Fibroblast of skin of right quadriceps (primary cell): ENCODE measurements at places on chromosomes 5 and 9.

DNA sequence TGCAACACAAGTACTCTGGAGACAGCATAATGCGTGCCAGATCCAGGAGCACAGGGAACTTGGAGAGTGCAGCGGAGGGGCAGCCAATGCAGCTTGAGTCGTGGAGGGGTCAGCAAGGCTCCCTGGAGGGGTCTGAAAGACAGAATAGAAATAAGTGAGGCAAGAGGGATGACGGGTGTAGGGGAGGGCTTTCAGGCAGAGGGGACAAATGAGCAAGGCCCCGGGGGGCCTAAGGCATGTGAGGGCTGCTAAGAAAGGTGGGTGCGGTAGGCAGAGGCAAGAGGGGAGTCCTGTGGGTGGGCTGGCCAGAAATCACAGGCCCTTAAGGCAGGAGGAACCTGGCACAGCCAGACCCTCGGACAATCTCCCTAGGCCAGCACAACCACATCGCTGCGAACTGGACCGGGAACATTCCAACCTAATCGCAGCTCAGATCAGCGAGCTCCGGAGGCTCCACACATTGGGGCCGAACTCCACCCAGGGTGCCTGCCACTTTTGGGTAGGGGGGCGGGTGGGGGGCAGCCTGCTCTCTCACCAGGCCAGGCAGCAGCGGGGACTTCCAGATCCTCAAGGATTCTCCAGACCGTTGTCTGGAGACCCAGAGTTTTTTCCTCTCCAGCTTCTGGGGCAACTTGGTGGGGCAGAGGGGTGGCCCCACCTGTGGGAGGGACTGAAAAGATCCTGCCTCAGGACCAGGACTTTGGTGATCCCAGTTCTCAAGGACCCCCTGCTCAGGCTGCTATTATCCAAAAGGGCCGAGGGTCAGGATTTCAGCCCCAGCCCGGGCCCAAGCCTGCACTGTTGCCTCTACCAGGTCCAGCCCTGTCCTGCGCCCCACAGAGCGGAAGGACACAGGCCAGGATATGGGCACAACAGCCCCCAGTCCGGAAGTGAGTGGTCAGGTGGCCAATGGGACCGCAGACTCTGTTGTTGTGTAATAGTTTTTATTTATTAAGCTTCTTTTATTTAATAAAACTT lies 22.7 kb upstream of the CYSTM1 start:
- no peak for DNase-seq

DNA sequence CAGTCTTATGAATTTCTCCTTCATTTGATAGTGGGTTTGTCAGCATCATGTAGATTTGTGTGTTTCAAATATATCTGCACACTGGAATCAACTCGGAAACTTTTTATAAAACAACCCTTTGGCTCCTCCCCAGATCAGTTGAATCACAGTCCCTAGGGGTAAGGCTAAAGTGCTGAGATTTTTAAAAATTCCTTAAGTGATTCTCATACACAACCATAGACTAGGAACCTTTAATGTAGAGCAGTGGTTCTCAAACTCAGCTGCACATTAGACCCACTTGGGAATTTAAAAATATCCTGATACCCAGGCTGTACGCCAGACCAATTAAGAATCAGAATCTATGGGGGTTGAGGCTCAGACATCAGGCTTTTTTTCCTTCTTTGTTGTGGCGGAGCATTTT lies 17.5 kb upstream of the JAK2 start:
- DNase-seq = peak; percentile 79

GRCh38 chr9:112049811-112050516 lies 125.1 kb downstream of the SUSD1 start:
- peak; percentile 62 for DNase-seq

DNA sequence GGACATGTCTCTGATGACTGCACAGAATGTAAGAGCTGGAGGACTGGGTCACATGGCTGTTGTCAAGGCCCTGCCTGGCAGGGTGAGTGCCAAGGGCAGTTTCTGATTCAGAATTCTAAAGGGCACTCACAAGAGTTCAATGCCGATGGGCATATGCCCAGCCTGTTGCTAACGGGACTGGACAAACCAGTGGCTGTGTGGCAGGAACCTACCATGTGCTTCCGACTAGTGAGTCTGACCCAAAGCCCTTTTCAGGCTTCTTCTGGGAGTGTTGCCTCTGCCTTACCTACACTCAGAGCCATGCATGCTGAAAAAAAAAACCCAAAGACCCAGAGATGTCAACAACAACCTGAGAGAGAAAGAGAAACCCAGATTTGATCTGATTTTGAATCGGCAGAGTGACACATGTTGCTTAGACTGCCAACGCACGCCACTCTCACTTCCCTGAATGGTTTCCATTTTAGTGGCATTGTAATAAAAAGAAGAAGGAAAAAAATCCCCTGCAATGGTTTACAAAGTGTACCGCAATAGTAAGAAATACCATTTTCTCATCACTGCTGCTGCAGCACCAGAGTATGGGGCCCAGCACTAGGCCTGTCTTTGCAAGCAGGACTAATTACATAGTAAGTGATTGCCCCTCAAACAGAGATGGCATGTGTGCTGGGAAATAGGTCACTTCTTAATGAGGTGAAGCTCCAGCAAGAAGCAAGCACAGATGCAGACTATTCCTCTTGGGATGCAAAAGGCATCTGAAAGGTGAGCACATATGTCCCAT lies 194.3 kb downstream of the PALM2AKAP2 start:
- DNase-seq = no peak

- peak; percentile 50 for DNase-seq
Measured at GRCh38 chr9:81424431-81424830, 264.9 kb downstream of the TLE1 start.

- DNase-seq = no peak
Measured at GRCh38 chr9:30198463-30199309, 2185.8 kb upstream of the ACO1 start.

GRCh38 chr5:7878381-7878873 lies 9.5 kb downstream of the MTRR start:
- no peak for DNase-seq

DNA sequence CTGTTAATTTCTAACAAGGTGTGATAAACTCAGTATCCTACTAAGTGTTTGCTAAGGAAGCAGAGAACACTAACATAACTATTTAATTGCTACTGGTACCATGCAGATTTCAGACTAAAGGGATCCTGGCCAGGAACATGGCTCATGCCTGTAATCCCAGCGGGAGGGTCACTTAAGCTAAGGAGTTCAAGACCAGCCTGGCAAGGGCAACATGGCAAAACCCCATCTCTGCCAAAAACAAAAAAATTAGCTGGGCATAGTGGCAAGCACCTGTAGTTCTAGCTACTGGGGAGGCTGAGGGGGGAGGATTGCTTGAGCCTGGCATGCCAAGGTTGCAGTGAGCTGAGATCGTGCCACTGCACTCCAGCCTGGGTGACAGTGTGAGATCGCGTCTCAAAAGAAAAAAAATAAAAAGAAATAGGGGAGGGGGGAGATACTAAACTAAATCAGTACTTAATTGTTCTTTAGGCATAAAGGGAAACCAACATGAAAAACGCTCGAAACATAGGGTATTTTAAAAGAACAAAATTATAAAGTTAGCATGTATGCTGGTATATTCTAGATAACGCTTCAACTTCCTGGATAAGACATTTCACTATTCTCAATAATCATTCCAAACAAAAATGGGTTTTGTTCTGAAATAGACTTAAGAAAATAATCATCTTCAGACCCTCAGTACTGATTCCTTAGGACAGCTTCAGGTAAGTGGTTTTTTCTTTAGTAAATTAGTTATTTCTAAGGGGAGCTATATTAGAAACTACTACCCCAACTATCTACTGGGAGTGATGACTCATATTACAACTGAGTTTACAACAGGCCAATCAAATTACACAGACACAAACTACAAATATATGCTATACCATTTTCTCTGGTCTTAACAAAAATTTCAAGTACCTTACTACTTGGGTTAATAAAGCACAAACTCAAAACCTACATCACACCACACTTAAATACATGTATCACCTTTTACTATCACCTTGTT lies 3.5 kb downstream of the PANK3 start:
- no peak for DNase-seq

GRCh38 chr9:107439991-107440456 lies 49.5 kb downstream of the KLF4 start:
- DNase-seq = peak; percentile 93

GRCh38 chr5:145975001-145975360 lies 38.6 kb downstream of the SH3RF2 start:
- no peak for DNase-seq

GRCh38 chr9:133290751-133291302 lies 15.8 kb upstream of the ABO start:
- DNase-seq = no peak

DNA sequence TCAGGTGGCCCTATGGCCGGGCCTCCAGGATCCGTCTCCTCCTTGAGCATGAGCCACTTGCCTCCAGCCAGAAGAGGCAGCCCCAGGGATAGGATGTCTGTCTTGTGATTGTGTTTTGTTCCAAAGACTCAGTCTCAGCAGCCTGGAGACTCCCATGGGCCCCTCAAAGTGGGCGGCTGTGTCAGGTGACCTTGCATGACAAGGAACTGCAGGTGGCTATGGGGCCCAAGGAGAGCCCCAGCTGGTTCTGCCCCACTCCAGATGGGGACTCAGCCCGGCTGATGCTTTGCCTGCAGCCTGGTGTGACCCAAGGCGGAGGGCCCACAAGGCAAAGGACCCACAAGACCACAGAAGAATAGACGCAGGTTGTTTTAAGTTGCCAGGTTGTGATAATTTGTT lies 284.3 kb upstream of the IRX4 start:
- no peak for DNase-seq

GRCh38 chr5:147168578-147169327 lies 66.1 kb upstream of the STK32A start:
- DNase-seq = peak; percentile 40

DNA sequence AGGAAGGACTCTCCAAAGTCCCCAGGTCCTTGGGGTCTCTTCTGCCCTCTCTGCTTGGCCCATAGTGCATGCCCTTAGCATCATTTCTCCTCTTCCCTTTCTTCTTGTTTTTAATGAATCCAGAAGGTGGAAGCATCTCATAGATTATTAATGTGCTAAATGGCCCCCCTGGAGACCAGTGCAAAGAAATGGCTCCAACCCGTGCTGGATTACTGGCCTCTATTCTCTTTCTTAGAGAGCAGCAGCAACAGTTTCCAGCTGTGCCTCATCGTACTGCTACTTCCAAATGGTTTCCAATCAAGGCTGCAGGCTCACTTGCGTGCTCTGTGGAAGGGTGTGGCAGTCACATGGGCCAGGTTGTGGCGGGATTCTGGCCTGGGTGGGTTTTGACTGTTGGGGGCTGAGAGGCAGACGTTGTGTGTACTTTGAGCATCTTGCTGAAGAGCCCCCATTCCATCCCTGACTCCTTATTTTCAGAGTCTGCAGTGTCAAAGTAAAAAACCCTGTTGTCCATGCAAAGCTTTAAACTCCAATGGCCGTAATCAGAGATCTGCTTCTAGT lies 139.7 kb downstream of the GABBR2 start:
- DNase-seq = no peak

- DNase-seq = no peak
Measured at GRCh38 chr9:116133163-116133562, 20.4 kb upstream of the PAPPA start.
